Pulmonary artery endothelial cell (primary cell): ENCODE measurements at places on chromosomes 1 and 21. TPM values are rescaled to one million over a fixed set of nuclear protein-coding genes. Genes with fewer than 3 reads are reported as not detected.

- no peak for DNase-seq
Observed at GRCh38 chr1:173661763-173662162, 7.9 kb downstream of the ANKRD45 start.

- DNase-seq: no peak
Observed at GRCh38 chr1:86502721-86503405, 34.1 kb downstream of the CLCA1 start.

GRCh38 chr1:243727503-243728203 lies 122.4 kb downstream of the AKT3 start:
- no peak for DNase-seq

DNA sequence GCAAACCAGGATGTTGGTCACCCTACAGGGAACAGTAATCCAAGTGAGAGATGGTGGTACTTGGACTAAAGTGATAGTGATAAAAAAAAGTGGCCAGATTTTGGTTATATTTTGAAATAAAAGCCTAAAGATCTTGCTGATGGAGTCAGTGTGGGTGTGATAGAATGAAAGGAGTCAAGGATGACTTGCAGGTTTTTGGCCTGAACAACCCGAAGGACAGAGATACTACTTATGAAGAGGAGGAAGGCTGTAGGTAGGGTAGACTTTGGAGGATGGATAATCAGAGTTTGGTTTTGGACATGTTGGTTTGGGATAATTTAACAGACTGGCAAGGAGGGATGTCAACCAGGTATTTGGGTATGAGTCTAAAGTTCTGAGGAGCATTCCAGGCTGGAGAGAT lies 1.5 kb upstream of the TEX38 start:
- DNase-seq: no peak

- DNase-seq: no peak
Observed at GRCh38 chr1:172885411-172885810, 165.3 kb downstream of the TNFSF18 start.

GRCh38 chr1:1387098-1388077 lies 11.7 kb downstream of the CCNL2 start:
- no peak for DNase-seq

GRCh38 chr1:216740331-216740730 lies 17.1 kb upstream of the ESRRG start:
- DNase-seq: no peak

DNA sequence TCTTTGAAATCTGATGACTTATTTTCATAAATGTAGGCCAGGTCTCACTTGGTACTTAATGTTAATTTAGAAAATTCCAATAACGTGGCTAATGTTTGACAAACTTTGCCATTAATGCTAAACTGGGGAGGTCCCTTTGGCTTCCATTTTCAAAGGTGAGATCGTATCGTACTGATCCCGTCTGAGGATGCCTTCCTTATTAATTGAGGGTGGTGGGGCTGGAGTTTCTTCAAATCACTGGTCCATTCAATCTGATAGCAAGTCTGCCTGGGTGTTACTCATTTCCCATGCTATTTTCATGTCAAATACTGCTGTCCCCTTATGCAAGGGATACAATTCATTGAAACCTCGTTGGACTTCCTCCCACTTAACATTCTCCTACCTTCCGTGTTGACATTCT lies 327.1 kb downstream of the DISC1 start:
- DNase-seq: no peak

DNA sequence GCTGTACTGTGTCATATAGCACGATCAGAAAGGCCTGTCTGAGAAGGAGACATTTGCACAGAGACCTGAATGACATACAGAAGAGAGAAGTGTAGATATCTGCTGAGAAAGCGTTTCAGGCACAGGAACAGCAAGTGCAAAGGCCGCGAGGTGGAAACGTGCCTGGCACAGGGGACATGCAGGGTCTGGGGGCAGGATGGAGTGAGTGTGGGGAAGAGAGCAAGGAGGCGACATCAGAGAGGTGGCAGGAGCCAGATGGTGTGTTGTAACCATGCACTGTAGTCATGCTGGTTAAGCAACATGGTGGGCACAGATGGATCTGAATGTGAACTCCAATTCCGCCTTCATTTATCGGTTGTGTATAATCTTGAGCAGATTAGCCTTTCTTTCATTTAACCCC lies 13.0 kb downstream of the KRTCAP2 start:
- DNase-seq: no peak

- DNase-seq: no peak
Observed at GRCh38 chr1:176522310-176522845, 59.4 kb downstream of the PAPPA2 start.

DNA sequence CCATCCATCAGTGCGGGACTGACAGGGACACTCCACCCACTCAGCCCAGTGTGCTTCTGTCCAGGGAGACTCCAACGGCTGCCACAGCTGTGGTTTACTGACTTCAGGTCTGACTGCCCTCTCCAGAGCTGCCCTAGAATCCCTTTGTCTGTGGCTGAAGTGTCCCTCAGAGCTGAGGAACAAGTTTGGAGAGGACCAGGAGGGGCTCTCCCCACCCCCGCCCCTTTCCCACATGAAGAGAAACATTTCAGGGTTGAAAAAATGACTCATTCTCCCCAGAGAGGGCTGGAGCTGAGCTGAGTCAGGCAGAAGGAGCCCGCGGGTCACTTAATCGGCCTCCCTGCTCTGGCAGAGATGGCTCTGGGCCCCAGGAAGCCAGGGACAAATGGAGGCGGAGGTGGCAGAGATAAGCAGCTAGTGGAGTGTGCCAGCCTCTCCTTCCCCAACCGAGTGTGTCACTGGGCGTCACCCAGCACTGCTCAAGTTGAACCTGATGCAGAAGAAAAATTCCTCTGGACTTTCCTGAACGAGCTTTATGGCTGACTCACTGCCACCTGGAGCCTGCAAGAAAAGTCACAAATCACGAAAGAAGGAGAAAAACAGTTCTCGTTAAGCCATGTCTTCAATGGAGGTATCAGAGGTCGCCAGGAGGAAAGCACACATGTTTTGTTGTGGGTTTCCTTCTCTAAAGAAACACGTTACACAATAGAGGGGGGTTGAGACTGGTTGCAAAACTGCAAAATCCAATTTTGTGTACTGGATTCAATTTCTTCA lies 34.3 kb upstream of the ECE1 start:
- peak; percentile 78 for DNase-seq

- DNase-seq: no peak
Observed at GRCh38 chr21:28971171-28971570, 21.5 kb downstream of the LTN1 start.

DNA sequence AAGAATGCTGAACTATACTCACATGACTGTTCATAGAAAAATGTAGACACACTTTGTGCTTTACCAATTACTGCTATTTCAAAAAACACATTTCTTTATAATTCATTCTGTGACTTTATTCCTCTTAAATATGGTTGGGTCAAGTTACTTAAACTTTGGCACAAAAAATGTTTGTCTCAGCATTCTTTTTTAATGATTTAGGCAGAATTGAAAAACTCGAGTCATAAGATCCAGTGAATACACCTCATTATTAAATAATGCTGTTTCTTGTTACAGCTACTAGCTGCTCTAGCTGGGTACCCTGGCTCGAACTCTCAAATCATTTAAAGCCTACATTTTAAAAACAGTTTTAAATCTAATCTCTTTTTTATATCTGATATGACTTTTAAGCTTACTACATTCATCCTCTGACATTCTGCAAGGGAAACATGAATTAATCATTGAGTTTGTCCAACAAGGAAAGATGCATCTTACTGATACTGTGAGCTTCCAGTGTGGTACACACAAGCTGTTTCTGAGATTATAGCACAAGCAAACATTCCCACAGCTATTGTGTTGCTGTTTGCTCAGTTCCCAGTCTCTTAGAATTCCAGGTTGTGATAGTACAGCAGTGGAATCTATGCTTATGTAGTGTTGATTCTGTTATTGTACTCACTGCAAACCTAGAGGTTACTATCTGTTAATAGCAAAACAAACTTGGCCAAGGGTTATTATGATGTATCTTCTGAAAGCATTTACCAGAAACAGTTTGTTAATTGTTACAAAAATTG lies 746.5 kb downstream of the USP25 start:
- no peak for DNase-seq

DNA sequence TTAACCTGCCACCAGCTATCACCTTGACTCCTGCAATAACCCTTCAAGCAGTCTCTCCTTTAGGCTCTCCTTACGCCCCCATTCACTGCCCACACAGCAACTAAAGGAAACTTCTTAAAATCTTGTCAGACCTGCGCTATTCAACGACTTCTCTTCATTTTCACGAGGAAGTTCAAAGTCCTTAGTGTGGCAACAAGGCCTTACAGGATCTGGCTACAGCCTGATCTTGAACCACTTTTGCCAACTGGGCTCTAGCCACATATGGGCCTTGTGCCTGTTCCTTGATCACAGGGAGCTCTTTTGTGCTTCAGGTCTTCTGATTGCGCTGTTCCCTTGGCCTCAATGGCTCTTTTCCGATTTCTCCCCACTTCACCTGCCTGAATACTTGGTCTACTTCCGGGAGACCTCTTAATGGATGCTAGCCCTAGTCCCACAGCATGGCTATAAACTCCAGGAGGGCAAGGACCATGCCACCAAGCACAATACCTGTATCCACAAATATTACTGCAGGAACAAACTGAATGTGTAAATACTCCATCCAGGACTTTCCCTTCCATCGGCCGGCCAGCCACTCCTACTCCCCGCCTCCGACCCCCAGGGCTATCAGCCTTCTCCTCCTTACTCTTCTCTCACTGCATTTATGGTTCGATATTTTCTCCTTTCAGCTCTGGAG lies 2.3 kb upstream of the CTNNBIP1 start:
- DNase-seq: no peak

DNA sequence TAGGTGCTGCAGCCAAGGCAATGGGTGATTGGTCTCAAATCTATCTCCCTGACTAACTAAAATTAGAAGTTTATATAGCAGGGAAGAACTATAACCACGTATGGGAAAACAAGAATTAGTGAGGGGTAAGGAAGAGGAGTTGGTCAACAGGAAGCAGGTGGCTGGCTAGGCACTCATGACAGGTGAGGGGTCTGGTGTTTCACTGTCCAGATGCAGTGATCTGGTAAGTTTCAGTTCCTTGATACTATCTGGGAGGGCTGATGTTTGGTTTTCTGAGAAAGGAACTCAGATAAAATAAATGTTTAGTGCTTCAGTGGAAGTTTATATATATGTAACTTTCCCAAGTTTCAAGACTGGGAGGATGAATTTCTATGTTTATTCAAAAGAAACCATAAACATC lies 11.6 kb upstream of the POU2F1 start:
- DNase-seq: no peak

DNA sequence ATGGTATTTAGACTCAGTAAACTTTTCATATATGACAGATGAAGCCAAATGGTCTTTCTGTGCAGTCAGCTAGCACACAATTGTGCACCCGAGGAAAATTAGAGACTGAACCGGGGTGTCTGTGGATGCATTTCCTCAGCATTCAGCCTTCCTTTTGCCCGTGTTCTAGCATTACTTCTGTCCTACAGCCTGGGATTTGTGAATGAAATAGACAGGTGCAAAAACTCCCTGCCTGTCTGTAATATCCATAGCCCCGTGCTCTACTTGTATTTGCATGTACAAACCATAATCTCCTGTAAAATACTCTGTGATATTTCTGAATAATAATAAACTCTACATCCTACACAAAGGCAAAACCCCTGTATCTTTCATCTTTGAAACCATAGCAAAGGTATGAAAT lies 64.8 kb upstream of the LGALS8 start:
- DNase-seq: no peak

- DNase-seq: no peak
Observed at GRCh38 chr21:31491617-31492016, 147.6 kb upstream of the TIAM1 start.

DNA sequence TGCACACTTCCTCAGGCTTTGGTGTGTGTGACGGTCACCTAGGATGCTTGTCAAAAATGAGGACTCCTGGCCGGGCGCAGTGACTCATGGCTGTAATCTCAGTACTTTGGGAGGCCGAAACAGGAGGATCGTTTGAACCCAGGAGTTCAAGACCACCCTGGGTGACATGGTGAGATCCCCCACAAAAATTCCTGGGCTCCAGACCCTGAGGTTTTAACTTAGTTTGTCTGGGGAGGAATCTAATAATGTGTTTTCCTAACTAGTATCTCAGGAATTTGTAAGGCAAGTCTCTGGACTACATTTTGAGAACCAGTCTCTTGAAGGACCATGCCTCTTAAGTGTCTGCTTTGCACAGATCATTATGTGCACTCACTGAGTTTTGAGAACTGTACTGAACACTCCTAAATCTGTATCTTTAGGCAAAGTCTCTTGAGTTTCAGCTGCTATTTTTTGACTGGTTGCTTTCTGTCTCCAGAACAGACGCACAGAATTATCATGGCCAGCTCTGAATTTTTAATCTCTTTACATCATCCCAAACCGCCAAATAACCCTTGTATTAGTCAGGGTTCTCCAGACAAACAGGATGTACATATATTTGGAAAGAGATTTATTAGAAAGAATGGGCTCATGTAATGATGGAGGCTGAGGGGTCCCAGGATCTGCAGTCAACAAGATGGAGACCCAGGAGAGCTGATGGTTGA lies 45.5 kb upstream of the VANGL1 start:
- no peak for DNase-seq

DNA sequence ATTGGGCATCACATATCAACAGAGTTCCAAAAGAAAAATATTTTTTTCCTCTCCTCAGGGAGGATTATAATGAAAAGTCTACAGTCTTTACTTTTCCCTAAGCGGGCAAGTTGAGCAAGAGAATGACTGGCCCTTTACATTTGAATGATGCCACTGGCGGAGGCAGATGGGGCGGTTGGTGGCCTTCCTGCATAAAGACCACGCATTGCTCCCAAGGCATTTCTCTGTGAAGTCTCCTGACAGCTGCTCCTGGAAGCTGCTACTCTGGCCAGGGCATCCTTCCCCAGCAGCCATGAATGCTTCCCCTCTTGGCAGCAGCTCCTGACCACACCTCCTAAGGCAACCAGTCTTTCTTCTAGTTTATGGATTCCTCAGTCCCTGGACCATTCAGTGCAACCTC lies 161.1 kb upstream of the RRP15 start:
- no peak for DNase-seq

PLA2G2C gene
- not detected in 2 replicates for total RNA-seq

TMEM50A gene
- total RNA-seq: 140 and 152 TPM in 2 replicates

TNNI3K gene
- 0.20 TPM in 1 of 2 replicates, not detected in the other for total RNA-seq

PGLYRP4 gene
- total RNA-seq: not detected in 2 replicates

PLD5 gene
- not detected in 2 replicates for total RNA-seq

TADA1 gene
- total RNA-seq: 10.7 and 10.9 TPM in 2 replicates

LRRC3 gene
- total RNA-seq: 0.71 and 1.5 TPM in 2 replicates

FALEC gene
- 0.20 TPM in 1 of 2 replicates, not detected in the other for total RNA-seq

TTC24 gene
- total RNA-seq: not detected in 2 replicates

ANKRD45 gene
- total RNA-seq: 0.20 and 0.49 TPM in 2 replicates

BATF3 gene
- 2.6 and 3.0 TPM in 2 replicates for total RNA-seq

KRTAP13-2 gene
- total RNA-seq: not detected in 2 replicates

MYCL gene
- 1.3 and 3.1 TPM in 2 replicates for total RNA-seq
